ENCODE measurements at places on chromosomes 2 and 18. TPM values are rescaled to one million over a fixed set of nuclear protein-coding genes. Genes with fewer than 3 reads are reported as not detected.

The CRACDL gene
- 0.31 TPM for total RNA-seq

DNA sequence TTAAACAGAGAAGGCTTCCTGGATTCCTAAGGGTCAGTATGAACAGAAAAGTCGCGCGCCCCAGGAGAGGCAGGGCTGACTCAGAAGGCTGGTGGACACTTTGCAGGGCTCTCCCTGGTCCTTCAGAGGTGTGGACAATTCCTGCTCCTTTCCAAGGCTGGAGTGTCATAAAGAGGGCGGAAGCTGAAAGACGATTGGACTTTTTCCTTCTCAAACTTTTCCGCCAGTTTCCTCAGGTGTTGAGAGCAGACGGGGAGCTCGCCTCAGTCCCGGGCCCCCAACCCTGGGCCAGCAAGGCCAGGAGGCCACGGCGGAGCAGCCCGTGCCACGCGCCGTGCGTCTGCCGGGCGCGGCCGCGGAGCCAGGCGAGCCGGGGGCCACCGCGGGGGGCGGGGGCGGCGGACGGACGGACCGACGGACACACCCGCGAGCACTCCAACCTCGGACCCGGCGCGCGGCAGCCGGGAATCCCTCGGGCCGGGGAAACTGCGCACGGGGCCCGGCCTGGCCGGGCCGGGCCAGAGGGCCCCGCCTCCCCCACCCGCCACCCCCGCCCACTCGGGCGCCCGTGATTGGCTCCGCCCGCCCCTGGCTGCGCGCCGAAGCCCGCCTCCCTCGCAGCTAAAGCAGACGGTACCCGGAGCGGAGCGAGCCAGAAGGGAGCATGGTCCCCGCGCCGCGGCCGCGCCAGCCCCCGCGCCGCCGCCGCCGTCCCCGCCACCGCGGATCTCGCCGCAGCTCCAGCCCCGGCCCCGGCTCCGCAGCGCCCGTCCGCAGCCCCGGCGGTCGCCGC, at the start of gene KLHL29:
TSS of gene KLHL29 (plus strand) at position 629 of the 793 bp plus-strand sequence. CDS start 177,018 bp downstream, outside the sequence.
- H3K36me3 ChIP-seq: no peaks in the 10 kb centered on the region
- peaks cover 27% of the 10 kb centered on the region for H3K4me1 ChIP-seq

- H3K27me3 ChIP-seq: no peaks in the 10 kb centered on the region
- H3K4me1 ChIP-seq: no peaks in the 10 kb centered on the region
- no peak for DNase-seq
These were observed 532.8 kb downstream of the FBXO15 start for GRCh38 chr18:73614812-73615211.

GRCh38 chr2:29786361-29786760, 135.0 kb downstream of the ALK start:
- no peak overlapping the region for H3K4me3 ChIP-seq
- no peak for DNase-seq
- no peaks in the 10 kb centered on the region for H3K36me3 ChIP-seq

DNA sequence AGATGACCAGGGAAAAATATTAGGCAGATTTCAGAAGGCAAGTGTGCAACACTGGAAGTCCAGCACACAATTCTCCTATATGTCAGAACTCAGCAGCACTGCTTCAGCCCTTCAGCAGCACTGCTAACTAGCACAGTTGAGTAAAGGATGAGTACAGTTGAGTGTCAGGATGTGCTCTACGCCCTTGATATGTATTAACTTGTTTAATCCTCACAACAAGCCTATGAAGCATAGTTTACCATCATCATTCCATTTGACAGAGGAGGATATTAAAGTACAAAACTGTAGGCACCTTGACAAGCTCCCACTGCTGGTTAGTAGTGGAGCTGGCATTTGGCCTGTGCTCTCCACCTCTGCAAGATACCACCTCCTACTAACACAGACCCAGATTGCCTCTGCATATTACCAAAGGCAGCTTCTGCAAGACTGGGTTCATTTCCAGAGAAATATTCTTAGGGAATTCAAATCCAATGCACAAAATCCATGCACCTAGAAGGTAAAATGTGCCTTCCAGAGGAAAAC, 230.8 kb downstream of the ANAPC1 start:
- peaks cover 5% of the 10 kb centered on the region for H3K4me1 ChIP-seq
- no peaks in the 10 kb centered on the region for H3K36me3 ChIP-seq
- H3K4me3 ChIP-seq: no peak overlapping the region
- no peak for DNase-seq

The TCF23 gene
- total RNA-seq: not detected

GRCh38 chr2:112483042-112483473, 1.1 kb downstream of the TTL start:
- DNase-seq: peak; percentile 25
- peak overlapping the region; percentile 92 for H3K4me3 ChIP-seq
- peak overlapping the region; percentile 77 for H3K27ac ChIP-seq
- peaks cover 47% of the 10 kb centered on the region for H3K4me1 ChIP-seq

DNA sequence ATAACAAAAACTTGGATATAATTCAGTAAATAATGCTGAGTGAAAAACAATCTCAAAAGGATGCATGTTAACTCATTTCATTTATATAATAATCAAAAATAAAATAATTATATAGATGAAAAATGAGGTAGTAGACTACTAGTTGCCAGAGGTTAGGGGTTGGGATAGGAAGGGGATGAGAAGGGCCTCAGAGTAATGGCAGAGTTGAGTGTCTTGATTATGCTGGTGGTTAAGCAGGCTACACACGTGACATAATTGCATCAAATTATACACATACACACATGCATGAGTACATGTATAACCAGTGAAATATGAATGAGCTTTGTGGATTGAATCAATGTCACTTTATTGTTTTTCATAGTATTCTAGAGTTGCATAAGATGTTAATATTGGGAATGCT, 201.0 kb downstream of the RIT2 start:
- no peak overlapping the region for H3K27ac ChIP-seq
- H3K4me3 ChIP-seq: no peak overlapping the region
- no peak for DNase-seq
- no peaks in the 10 kb centered on the region for H3K36me3 ChIP-seq
- H3K27me3 ChIP-seq: no peaks in the 10 kb centered on the region

- peaks cover 45% of the 10 kb centered on the region for H3K27me3 ChIP-seq
- peaks cover 3% of the 10 kb centered on the region for H3K36me3 ChIP-seq
- no peak overlapping the region for H3K4me3 ChIP-seq
- peaks cover 5% of the 10 kb centered on the region for H3K4me1 ChIP-seq
- DNase-seq: no peak
These were observed 1.6 kb downstream of the LRATD1 start for GRCh38 chr2:14634182-14634488.

- DNase-seq: no peak
- no peak overlapping the region for H3K4me3 ChIP-seq
- no peaks in the 10 kb centered on the region for H3K36me3 ChIP-seq
- H3K4me1 ChIP-seq: no peaks in the 10 kb centered on the region
- H3K27me3 ChIP-seq: no peaks in the 10 kb centered on the region
- H3K27ac ChIP-seq: no peak overlapping the region
These were observed 708.6 kb upstream of the ZEB2 start for GRCh38 chr2:145228506-145228905.

The TSPYL6 gene
- total RNA-seq: not detected

The CNDP1 gene
- not detected for total RNA-seq

- H3K27ac ChIP-seq: no peak overlapping the region
- H3K36me3 ChIP-seq: no peaks in the 10 kb centered on the region
- no peak overlapping the region for H3K4me3 ChIP-seq
- DNase-seq: no peak
- peaks cover 2% of the 10 kb centered on the region for H3K27me3 ChIP-seq
These were observed 262.9 kb upstream of the KLHL29 start for GRCh38 chr2:23121968-23122648.

DNA sequence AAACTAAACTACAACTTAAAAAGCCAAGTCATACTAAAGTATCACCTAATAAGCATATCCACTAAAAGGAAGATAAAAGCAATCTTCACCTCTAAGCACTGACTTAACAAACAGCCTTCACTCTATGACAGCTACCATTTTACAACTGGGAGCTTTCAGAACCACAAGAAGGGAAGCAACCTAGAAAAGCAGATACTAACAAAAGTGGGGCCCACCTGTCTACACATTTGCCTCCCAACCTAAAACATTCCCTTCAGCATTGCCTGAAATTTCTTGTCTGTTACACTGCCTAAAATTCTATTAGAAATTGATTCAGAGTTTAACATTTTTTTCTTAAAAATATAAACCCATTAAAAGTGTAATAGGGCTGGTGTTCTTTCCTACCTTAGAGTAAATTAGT, 172.0 kb downstream of the ATAD2B start:
- H3K4me1 ChIP-seq: no peaks in the 10 kb centered on the region
- no peak for DNase-seq
- H3K27me3 ChIP-seq: no peaks in the 10 kb centered on the region
- peaks cover 18% of the 10 kb centered on the region for H3K36me3 ChIP-seq
- H3K27ac ChIP-seq: no peak overlapping the region

DNA sequence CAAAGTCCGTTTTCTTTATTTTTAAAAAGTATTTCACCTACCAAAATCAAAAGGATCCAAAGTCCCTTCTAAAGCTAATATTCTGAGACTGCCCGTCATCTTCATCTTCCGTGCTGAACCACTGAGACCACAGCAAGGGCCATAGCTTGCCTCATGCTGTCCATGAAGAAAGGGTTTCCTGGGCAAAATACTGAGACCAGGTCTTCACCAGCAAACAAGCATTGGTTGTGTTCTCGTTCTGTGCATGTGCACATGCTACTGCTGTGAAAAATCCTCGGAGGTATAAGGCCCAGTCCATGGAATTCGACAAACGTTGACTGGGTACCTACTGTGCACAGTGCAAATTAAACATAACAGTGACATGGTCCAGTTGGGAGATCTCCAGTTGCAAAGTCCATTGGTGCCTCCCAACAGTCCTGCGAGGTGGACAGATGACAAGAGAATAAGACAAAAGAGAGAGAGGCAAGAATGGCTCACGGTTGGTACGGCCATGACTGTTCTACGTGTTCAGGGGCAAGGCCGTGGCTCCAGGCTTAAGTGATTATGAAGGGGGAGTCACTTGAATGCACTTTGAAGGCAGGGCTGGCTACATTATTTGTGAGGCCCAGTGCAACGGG, 192.6 kb upstream of the GLI2 start:
- no peak for DNase-seq
- peaks cover 3% of the 10 kb centered on the region for H3K27me3 ChIP-seq
- H3K4me1 ChIP-seq: no peaks in the 10 kb centered on the region

DNA sequence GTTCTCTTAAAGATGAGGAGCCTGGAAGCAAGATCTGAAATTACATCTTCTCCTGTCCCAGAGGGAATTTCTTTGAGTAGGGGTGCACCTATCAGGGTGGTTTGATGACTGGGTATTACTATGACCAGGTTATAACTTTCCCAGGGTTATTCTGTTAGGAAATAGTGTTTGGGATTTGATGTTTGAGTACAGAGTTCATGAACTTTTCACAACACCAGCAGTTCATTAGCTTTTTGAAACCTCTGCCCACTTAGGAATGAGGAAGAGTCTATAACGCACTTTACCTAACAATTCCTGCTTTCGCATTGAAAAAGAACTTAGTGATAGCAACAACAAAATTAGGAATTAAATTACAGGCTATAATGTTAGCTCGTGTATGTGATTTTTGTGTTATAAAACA, 58.6 kb downstream of the ALMS1 start:
- no peaks in the 10 kb centered on the region for H3K27me3 ChIP-seq
- no peak overlapping the region for H3K4me3 ChIP-seq
- no peaks in the 10 kb centered on the region for H3K4me1 ChIP-seq
- H3K27ac ChIP-seq: no peak overlapping the region

The GATA6 gene
- 0.10 TPM for total RNA-seq

- no peaks in the 10 kb centered on the region for H3K36me3 ChIP-seq
- peaks cover 4% of the 10 kb centered on the region for H3K27me3 ChIP-seq
- H3K4me1 ChIP-seq: no peaks in the 10 kb centered on the region
- H3K4me3 ChIP-seq: no peak overlapping the region
- no peak for DNase-seq
These were observed 88.5 kb upstream of the TACR1 start for GRCh38 chr2:75287624-75288316.

The CHST10 gene
- total RNA-seq: 3.6 TPM

- peaks cover 42% of the 10 kb centered on the region for H3K27me3 ChIP-seq
- H3K4me3 ChIP-seq: no peak overlapping the region
- no peak for DNase-seq
- H3K36me3 ChIP-seq: no peaks in the 10 kb centered on the region
- no peak overlapping the region for H3K27ac ChIP-seq
- peaks cover 13% of the 10 kb centered on the region for H3K4me1 ChIP-seq
These were observed 208.4 kb upstream of the SMAD2 start for GRCh38 chr18:48138660-48139430.

DNA sequence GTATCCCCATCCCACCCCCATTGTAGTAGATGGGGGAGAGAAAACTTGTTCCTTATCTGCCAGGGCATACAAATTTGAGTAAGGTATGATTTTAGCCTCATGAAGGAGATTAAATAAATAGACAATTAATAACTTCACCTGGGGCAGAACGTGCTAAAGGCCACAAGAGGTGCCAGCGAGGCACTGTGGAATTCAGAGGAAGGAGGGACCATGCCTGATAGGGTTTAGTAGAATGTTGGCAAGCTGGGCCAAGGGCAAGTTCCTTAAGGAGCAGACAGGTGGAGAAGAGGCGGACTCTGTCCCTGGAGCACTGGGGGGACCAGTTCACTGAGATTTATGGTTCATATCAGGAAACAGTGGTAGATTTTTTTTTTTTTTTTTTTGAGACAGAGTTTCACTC, 22.5 kb downstream of the STAMBP start:
- peaks cover 14% of the 10 kb centered on the region for H3K4me1 ChIP-seq
- no peak overlapping the region for H3K27ac ChIP-seq
- DNase-seq: no peak
- no peaks in the 10 kb centered on the region for H3K27me3 ChIP-seq
- H3K4me3 ChIP-seq: no peak overlapping the region
- H3K36me3 ChIP-seq: peaks cover 58% of the 10 kb centered on the region

GRCh38 chr2:73078457-73079411, 7.2 kb upstream of the SFXN5 start:
- no peaks in the 10 kb centered on the region for H3K36me3 ChIP-seq
- no peak for DNase-seq
- no peaks in the 10 kb centered on the region for H3K4me1 ChIP-seq
- no peak overlapping the region for H3K4me3 ChIP-seq

GRCh38 chr2:69335311-69335710, 51.7 kb downstream of the GFPT1 start:
- no peaks in the 10 kb centered on the region for H3K27me3 ChIP-seq
- H3K4me1 ChIP-seq: no peaks in the 10 kb centered on the region
- DNase-seq: no peak
- H3K4me3 ChIP-seq: no peak overlapping the region

Measured in activated CD4-positive, alpha-beta memory T cell treated with anti-CD3 and anti-CD28 coated beads for 36 hours (primary cell).